NCI-H146 (cell line): ENCODE measurements at places on chromosomes 13 and 19.

DNA sequence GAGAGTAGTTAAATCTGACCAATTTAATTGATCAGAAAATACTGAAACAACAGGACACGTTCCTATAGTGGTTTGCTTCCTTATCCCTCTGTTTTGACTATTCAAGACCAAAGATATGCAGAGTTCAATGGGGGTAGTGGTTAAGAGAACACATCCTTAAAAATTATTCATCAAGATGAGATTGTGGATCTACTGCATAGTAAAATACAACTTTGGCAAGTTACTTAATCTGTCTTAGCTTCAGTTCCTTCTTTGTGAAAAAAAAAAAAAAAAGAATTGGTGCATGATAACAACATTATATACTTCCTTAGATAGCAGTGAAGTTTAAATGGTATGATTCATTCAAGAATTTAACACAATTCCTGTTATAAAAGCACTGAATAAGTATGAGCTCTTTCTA lies 552.1 kb downstream of the DCT start:
- no peak for DNase-seq

DNA sequence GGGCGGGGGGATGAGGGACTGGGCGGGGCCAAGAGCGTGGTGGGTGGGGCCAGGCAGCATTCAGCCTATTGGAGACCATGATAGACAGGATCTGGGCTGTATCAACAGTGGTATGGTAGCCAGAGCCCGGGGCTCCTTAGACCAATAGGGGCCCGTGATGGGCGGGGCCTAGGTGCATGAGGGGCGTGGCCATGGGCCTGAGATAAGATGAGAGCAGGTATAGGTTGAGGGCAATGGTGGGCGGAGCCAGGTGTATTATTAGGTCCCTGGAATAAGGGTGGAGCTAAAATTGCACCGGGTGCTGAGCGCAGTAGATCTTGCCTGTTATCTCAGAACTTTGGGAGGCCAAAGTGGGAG lies 5.3 kb downstream of the ABCA7 start:
- no peak for DNase-seq

DNA sequence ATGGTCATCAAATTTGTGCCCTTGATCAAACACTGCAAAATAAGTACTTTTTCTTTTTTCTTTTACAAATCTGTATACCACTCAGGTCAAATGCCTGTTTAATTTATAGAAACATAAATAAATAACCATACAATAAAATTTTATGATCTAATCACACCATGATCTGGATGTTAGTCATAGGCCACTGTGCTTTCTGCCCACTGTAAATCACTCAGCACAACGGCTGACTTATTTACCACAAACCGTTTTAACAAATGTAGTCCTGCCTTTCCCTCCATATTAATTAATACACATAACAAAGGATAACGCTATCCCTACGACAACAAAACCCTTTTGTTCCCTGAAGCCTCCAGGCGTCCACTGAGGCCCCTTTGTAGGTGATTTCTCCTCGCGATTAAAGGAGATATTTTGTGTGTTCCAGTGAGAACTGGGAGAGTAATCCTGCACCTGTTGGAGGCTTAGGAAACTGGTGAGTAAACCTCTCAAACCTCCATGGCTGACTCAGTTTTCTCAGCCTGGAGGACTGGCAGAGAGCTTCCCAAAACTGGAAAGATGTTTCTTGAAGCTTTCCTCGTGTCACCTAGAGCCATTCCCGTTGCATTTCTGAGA lies 477.1 kb upstream of the SGCG start:
- DNase-seq: no peak

DNA sequence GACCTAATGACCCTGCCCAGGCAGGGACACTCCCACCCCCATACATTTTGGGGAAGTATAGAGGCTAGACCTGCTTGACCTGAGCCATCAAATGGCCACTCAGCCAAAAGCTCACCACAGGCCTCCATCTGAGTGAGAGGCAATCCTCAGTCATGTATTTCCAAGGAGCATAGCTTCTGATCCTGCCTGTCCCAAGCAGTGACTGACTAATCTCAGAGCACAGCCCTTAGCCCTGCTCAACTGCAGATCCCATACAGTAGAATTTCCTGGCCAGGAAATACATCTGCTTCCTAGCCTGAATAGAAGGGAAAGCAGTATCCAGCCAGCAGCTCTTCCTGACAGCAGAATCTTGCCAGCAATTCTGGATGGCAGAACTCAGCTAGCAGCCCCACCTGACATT lies 880.6 kb upstream of the GPC6 start:
- DNase-seq: no peak

GRCh38 chr13:30738526-30739236 lies 3.3 kb downstream of the ALOX5AP start:
- DNase-seq: no peak

DNA sequence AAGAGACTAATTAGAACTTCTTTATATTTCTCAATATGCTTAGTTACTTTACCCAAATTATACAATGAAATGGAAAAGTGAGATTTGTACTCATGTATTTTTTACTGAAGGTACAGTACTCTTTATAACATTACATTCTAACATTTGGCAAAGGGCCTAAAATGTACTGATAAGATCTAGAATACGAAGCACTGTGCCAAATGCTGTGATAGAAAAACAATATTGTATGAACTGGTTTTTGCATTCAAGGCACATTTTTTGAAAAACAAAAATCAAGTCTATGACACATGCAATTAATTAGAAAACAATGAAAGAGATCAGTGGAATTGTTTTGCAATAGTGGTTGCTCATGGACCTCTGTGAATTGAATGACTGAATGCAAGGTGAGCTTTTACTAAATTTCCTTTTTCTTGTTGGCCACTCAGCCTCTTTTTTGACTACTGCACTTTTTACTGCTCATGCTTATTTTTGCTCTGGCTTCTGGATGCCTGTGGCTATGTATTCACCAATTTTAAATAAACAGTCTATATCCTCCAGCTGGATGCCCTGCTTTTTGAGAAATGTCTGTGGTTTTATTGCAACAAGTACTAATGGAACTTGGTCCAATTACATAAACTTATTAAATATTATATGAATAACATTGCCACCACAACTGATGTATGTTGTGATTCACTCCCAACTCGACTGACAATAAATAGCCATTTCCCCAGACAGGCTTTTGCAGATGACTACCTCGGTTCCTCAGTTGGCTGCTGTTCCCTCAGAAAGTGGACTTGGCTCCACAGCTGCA lies 41.4 kb upstream of the OBI1 start:
- DNase-seq: no peak

- no peak for DNase-seq
Observed at GRCh38 chr19:57269515-57270250, 10.6 kb upstream of the ZNF460 start.

- peak; percentile 98 for DNase-seq
Observed at GRCh38 chr19:49866933-49867782, at the start of gene PNKP. Gene PNKP, minus strand, starts transcription at chr19:49867576. Its CDS starts 372 bp downstream, at chr19:49867204.

GRCh38 chr19:7657131-7657751 lies 11.6 kb upstream of the RETN start:
- no peak for DNase-seq

DNA sequence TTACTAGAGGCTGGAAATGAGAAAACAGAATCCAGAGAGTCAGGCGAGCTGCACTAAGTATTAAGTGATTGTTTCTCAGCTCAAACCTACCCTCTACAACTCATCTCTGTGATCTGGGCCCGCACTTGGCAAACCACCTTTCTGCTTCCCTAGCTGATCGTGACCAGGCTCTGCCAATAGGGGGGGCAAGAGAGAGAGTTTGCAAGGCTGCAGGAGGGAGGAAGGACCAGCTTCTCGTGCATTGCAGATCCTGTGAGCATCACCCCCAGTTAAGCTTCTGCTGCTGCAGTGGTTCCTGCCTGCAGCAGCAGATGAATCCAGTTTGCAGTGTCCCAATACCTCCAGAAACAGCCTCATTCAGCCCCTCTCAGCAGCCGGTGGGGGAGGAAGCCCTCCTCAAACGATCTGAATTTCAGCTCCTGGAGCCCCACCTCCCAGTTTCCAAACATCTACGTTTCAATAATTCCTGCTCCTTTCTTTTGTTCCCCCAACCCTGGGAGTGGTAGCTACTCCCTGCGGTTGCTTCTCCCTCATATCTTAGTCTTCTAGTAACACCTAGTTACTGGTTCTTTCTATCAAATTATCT lies 20.0 kb downstream of the XRCC1 start:
- peak; percentile 63 for DNase-seq

GRCh38 chr13:77810430-77810829 lies 108.2 kb downstream of the EDNRB start:
- DNase-seq: peak; percentile 34

- DNase-seq: no peak
Observed at GRCh38 chr13:75836441-75836840, 200.3 kb downstream of the LMO7 start.

- no peak for DNase-seq
Observed at GRCh38 chr13:87498681-87499080, 172.5 kb upstream of the SLITRK5 start.

- no peak for DNase-seq
Observed at GRCh38 chr19:10861103-10861651, 10.2 kb upstream of the CARM1 start.

GRCh38 chr13:36712770-36713169 lies 39.0 kb downstream of the SERTM1 start:
- no peak for DNase-seq

DNA sequence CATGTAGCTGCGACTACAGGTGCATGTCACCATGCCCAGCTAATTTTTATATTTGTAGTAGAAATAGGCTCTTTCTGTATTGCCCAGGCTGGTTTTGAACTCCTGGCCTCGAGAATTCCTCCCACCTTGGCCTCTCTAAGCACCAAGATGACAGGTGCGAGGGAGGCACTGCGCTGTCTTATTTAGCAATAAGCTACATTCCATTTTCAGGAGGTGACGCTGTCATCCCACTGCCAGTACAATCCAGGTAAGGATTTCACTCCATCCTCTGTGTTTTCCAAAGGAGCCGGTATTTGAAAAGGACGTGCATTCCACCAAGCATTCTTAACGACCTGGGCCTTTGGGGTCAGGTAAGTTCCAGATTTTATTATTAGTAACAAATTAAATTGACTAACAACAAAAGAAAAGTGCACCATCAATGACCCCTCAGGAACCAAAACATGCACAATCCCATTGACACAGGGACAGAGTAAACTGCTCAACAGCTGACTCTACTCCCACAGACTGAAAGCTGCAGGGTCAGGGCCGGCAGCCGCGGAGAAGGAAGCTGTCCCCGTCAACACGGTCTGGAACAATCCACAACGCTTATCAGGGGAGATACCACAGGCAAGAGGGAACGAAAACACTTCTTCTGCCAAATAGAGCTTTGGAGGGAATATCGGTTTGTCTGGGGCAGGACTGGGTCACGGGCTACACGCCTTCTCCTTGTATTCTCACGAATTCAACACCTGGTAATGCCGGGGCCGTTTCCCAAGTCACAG lies 82.8 kb downstream of the INSR start:
- no peak for DNase-seq

DNA sequence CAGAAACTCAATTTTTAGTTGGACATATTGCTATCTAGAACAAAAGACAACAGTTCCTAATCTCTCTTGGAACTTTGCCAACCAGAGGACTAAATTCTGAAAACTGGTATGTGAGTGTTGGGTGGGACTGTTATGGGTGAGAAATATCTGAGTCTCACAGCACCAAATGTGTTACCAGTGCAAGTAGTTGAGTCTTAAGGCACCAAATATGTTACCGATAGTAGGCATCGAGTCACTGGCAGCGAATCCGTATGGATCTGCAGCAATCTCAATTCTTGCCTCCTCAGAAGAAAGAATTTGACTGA lies 575.2 kb downstream of the DACH1 start:
- DNase-seq: no peak

DNA sequence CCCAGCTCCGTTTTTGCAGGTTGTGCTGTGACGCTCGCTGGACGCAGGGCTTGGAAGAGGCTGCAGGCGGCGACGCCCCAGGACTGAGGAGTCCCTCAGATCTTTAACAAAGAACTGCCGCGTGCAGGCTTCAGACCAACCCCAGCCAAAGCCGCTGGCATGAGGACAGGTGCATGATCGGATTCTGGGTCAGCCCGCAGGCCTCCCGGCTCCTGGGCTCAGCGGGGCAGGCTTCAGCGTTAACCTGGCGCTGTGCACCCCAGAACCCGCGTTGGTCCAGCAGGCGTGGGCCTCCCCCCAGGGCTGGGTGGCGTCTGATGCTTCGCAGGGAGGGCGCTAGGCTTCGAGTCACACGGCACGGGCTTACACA lies 920 bp upstream of the TIMM13 start:
- no peak for DNase-seq

DNA sequence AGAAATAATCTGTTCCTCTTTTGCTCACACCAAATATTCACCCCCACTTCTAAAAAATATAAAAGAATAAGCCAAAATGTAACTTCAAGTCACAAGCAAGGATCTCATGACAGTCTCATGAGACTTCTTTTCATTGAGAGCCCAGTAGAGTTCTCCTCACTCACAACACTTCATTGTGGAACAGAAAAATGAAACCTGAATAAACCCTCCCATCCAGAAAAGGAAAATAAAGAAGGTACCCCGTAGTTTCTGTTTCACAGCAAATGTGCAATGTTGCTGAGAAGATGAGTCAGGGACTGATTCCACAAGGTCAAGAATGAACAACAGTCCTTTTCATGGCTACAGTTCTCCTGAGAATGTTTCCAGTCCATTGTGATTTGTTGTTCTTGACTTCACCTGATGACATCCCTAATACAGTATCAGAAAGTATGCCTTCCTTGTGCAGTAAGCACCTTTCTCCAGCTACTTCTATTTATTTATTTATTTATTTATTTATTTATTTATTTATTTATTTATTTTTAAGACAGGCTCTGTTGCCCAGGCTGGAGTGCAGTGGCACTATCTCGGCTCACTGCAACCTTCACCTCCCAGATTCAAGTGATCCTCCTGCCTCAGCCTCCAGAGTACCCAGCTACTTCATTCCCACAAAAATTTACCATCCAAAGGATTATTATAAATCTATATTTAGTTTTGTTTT lies 6.4 kb upstream of the ZNF841 start:
- DNase-seq: no peak

GRCh38 chr13:41499452-41499851 lies 42.1 kb downstream of the RGCC start:
- no peak for DNase-seq

DNA sequence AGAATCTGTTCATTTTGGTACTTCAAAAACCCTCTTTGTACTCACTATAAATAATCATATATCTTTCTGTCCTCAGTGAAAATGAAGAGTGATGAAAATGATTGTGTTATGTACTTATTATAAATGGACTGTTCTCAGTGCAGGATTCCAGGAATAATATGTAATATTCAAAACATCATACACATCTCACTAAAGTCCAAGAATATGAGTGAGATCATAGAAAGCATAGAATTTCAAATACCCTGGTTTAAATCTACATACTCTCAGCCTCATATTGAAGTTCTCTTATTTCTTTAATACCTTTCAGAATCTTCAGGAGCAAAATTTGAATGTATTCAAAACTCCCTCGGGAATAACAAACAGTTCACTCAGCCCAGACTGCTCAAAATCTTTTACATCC lies 868.0 kb downstream of the SLITRK6 start:
- DNase-seq: no peak
